ENCODE measurements at places on chromosomes 6 and 20. TPM values are rescaled to one million over a fixed set of nuclear protein-coding genes. Genes with fewer than 3 reads are reported as not detected.

TNXB gene
- total RNA-seq: 23.1 TPM

PKIB gene
- total RNA-seq: 0.20 TPM

DCBLD1 gene
- total RNA-seq: 4.0 TPM

PTK6 gene
- total RNA-seq: not detected

ARFGEF3 gene
- total RNA-seq: 0.54 TPM

TMX4 gene
- total RNA-seq: 66.7 TPM
